ENCODE measurements at places on chromosomes 11 and 22. TPM values are rescaled to one million over a fixed set of nuclear protein-coding genes. Genes with fewer than 3 reads are reported as not detected.

GRCh38 chr11:113350336-113351067 is 36.1 kb downstream of the TTC12 start:
- no peak for ATAC-seq

- peak; percentile 85 for ATAC-seq
These were observed 43.0 kb upstream of the USP47 start for GRCh38 chr11:11798586-11799438.

Gene CACNA1I
- total RNA-seq = 0.07 TPM

GRCh38 chr11:113888848-113889247 is 13.5 kb upstream of the USP28 start:
- no peak for ATAC-seq

GRCh38 chr22:22368516-22368915 is 123.9 kb downstream of the VPREB1 start:
- ATAC-seq = no peak

DNA sequence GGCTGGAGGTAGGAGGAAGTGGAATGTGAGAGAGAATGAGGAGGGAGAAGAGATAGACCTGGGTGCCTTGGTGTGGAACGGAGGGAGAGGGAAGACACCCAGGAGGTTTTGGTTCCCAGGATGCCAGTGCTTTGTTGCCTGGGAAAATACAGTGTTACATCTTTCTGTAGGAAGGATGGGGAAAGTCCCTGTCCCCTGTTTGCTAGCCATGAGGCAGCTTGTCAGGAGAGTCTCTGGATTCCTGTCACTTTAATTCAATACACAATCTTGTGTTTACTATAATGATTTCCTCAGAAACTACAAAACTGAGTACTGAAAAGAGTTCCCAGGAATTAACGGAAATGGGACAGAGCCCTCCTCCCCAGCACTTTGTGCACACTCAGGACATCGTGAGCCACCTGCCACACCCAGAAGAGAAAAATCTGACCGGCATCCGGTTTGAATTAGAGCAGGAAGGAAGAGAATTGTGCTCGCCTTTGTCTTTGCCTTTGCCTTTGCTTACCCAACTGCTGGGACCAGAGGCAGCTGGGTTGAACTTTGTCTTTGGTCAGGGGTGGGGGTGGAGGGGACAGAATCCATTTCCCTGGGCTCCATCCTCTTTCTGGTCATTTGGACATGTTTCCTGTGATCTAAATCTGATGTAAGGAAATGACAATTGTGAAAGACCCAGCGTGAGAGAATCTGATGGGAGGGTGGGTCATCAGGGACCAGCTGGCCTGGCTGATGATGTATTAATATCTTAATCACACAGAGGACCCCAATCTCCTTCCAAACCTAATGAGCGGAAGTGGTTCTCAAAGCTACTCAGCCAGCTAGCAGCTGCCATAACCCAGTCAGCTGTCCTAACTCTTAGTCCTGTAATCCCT is 1.3 kb upstream of the LIMK2 start:
- peak; percentile 33 for ATAC-seq

Gene PTGDR2
- total RNA-seq = 0.37 TPM

Data from gastroesophageal sphincter (tissue), 4 donors.